NCI-H1930 (cell line): ENCODE measurements at places on chromosomes 1 and 21.

DNA sequence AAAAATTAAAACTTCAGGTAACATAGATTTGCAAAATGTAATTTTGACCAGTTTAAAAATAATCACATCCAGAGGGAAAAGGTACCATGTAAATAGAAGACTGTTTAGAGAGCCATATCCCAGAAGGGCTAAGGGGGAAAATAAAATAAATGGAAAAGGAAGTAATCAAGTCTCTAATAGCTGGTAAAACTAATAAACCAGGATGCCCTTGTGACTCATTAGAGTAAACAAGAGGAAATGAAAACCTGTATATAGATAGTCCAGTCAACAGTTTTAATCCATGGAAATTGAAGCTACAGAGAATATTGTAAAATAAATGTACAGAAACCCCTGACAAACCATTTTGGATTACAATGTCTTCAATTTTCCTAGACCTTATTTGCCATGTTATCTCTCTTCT lies 698.0 kb upstream of the RGS18 start:
- DNase-seq = no peak

DNA sequence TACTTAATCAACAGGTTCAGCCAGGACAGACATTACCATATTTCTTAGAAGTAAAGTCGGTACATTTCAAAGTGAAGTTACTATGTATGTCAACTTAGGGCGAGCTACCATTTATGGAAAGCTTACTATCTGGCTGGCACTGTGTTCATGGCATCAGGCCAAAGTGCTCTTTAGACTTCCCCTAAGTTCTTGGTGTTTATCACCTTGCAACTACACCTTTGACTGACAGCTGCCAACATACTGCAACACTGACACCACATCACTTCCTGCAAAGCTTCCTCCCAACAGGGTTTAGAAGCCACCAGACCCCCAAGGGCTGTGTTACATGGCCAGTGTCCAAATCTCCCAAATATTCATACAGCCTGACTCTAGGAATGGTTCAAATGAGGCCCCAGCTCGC lies 61.0 kb downstream of the TIAM1 start:
- DNase-seq = no peak

- DNase-seq = no peak
Observed at GRCh38 chr1:222897527-222898190, 82.8 kb downstream of the DISP1 start.

DNA sequence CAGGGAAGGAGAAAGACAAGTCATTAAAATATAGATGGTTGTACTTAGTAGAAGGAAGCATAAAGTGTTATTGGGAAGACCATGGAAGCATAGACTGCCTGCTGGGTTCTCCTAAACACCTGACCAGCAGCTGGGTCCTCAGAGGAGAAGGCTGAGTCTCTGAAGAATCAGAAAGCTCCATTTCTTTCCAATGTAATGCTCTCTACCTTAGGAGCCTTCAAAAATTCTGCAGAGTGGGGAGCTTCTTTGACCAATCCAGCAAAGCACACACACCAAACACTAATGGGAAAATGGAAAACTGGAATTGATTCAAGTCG lies 21.1 kb upstream of the BCL10 start:
- DNase-seq = no peak

DNA sequence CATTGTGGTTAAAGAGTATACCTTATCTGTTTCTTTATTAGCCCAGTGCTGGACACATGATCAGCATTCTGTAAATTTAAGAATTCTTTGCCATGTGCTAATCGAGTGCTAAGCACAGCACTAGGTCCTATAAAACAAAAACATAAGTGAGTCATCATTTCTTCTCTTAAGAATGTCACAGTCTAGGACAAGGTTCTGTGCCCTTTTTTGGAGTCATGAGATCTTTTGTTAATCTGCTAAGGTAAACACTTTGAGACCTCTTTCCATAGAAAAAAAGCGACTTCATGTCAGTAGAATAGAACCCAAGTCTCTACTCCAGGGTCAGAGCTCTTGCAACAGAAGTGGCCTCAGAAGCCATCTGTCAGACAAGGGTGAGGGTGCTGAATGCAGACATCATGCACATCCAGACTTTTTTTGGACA lies 70.0 kb upstream of the NFIA start:
- no peak for DNase-seq

DNA sequence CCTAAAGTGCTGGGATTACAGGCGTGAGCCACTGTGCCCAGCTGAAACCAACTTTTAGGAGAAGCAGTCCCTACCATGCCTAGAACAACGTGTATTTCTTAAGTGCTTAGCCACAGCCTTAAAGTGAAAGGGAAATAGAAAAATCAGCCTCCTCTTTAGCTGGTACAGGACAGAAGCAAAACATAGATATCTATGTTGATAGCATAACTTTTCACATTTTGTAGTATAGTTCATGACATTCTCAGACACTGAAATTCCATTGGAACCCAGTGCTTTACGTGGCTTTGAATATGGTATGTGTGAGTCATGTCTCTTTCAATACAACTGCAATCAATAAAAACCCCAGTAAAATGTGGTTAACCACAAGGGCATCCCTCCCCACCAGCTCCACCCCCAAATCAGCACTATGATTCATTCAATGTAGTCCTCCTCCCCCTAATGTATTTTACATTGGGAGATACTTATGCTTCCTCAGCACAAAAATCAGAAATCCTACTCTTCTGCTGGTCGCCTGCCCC lies 32.1 kb downstream of the TGFB2 start:
- DNase-seq = no peak

- DNase-seq = no peak
Observed at GRCh38 chr1:64948905-64949833, 17.2 kb downstream of the JAK1 start.

- DNase-seq = no peak
Observed at GRCh38 chr21:15875286-15875685, 145.5 kb downstream of the USP25 start.
